ENCODE measurements at places on chromosomes 2 and 18.

DNA sequence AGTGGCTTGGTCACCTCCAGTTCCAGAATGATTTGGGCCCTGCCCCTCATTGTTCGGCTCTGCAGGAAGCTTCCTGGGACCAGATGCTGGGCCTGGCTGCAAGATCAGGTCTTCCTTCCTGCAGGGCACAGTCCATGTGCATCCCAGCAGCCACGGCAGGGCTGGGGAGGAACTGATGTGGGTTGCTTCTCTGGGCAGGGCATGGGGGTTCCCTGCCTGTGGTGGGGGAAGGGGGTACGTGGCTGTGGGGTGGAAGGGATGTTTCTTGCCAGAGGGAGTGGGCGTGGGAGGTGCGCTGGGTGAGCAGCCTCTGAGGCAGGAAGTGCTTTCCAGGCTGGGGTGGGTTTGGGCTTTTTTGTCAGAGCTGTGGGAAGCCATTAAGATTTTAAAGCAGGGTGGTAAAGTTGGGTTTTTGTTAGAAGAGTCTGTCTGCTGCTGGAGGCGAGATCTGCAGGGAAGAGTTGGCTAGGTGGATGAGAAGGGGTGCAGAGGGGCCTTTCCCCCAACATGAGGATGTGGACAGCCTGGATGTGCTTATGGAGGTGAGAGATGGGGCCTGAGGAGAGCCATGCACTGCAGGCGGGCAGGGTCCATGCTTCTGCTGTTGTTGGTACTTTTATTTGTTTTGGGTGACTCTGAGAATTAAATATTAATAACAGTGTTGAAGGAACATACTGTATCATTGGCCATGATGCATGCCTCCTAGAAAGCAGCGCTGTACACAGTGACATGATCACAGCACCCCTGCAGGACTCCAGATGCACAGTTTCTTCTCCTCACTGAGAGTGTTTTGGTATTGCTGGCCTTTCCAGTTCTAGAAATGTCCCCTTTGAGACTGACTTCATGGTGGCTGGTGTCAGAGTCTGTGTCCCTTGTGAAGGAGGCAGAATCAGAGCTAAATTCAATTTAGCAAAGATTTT lies 45.3 kb downstream of the DGKD start:
- no peak for DNase-seq

DNA sequence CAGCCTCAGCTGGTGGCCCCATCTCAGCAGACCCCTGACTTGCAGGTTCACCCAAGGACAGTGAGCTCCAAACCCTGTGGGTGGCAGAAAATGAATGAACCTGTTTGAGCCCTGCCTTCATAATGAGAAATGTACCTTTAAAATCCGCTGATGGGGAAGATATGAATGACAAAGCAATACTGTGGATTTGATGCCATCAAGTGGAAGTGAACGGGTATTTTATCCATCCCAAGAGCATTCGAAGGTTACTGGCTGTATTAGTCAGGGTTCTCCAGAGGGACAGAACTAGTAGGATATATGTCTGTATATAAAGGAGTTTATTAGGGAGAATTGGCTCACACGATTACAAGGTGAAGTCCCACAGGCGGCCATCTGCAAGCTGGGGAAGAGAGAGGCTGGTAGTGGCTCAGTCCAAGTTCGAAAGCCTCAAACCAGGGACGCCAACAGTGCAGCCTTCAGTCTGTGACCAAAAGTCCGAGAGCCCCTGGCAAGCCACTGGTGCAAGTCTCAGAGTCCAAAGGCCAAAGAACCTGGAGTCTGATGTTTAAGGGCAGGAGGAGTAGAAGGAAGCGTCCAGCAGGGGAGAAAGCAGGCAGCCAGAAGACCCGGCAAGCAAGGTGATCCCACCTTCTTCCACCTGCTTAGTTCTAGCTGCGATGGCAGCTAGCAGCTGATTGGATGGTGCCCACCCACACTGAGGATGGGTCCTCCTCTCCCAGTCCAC lies 32.1 kb downstream of the TOGARAM2 start:
- DNase-seq, result no peak

- no peak for DNase-seq
Measured at GRCh38 chr2:86027922-86028765, 77.5 kb downstream of the POLR1A start.

DNA sequence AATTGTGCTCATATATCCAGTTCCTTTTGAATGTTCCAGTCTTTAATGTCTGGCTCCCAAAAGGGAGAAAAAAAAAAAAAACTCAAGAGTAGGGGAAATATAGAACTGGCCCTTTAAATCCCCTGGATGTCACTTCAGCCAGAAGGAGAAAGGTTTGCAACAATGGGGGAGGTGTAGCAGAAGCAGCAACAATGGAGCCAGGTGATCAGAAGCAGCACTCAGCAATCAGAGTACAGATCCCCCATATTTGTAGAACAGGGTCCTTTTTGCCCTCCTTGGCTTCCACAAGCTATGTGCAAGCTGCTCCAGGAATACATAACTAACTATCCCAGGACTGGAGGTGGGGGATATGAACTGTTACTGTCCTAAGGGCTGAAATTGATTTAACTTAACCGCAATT lies 25.8 kb upstream of the ZNF397 start:
- no peak for DNase-seq

DNA sequence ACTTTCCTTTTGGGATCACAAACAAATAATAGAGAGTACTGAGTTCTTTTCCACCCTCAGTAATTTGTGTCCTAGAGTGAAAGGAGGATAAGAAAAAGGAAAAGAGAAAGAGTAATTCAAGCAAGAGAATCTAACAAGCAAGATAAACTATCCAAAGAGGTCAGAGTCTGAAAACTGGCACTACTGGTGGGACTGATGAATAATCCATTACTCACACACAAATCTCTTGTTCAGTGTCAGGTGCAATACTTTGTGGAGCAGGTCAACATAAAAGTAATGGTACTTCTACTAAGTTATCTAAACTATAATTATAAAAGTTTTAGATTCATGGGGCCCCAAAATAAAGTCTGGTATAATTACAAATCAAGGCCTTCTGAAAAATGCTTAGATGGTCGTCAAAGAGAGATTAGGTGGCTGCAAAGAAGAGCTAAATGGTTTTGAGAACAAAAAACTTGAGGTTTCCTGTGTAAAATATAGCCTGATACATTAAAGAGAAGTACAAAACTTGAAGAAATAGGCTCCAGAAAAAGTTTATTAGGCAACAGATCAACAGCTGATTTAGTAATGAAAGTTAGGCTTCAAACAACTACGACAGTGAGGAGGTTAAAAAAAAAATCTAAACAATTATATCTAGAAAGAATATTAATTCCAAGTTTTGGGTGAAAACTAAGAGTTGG lies 109.4 kb downstream of the BAZ2B start:
- peak; percentile 3 for DNase-seq

DNA sequence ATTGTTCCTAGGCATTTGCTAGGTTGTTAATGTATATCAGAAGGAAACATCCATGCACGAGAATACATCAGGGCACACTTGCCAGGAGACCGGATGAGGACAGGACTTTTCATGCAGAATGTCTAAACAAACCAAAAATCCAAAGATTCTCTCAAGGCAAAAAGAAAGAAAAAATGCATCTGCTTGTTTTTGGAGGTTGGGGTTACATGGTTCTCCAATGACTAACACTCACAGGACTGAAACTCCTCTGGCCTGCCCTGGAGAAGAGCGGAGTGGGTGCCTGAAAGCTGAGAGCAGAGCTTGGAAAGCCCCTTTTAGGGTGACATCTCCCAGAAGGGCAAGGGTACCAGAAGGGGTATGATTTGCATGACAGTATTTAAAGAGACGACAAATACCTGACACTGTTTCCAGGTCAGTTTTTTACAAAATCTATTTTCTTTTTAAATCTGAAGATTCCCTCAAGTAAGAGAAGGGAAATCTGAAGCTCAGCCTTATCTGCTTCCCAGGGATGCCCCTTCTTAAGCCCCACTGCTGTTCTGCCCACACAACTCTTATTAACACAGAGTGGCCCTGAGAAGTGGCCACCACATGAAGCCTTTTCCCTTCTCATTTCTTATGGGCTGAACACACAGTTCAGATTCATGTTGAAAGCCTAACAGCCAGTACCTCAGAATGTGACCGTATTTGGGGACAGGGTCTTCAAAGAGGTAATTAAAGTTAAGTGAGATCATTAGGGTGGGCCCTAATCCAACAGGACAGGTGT lies 216.4 kb downstream of the STK39 start:
- DNase-seq, result peak; percentile 60
